ENCODE measurements at places on chromosomes 4 and X.

DNA sequence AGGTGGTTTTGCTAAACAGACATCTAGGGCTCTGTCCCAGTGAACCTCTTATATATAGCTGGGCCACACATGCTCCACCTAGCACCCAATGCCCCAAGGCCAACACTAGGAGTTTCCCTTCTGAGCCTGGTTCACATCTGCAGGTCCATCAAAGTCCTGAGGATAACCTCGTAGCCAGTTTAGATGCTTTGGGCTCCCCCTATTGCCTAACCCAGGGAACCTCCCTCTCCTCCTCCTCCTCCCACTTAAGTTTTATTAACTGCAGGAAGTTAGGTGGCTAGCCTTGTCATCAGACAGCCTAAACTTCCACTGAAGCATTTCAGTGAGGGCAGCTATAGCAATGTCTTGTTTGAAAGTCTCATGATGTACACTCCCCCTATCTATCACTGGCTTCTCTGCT, 88.0 kb downstream of the GUCY2F start:
- H3K4me1 ChIP-seq, result peaks cover 10% of the 10 kb centered on the region
- DNase-seq, result no peak
- no peak overlapping the region for H3K4me3 ChIP-seq
- no peaks in the 10 kb centered on the region for H3K27me3 ChIP-seq
- no peaks in the 10 kb centered on the region for H3K36me3 ChIP-seq
- H3K27ac ChIP-seq, result no peak overlapping the region

GRCh38 chr4:31391976-31392375, 671.8 kb downstream of the PCDH7 start:
- no peaks in the 10 kb centered on the region for H3K36me3 ChIP-seq
- no peak overlapping the region for H3K27ac ChIP-seq
- no peaks in the 10 kb centered on the region for H3K4me1 ChIP-seq
- no peak overlapping the region for H3K4me3 ChIP-seq

- H3K4me3 ChIP-seq, result no peak overlapping the region
- no peak overlapping the region for H3K27ac ChIP-seq
- no peak for DNase-seq
- H3K36me3 ChIP-seq, result no peaks in the 10 kb centered on the region
- peaks cover 11% of the 10 kb centered on the region for H3K4me1 ChIP-seq
These were observed 1.9 kb upstream of the SNX25 start for GRCh38 chr4:185207466-185207865.

DNA sequence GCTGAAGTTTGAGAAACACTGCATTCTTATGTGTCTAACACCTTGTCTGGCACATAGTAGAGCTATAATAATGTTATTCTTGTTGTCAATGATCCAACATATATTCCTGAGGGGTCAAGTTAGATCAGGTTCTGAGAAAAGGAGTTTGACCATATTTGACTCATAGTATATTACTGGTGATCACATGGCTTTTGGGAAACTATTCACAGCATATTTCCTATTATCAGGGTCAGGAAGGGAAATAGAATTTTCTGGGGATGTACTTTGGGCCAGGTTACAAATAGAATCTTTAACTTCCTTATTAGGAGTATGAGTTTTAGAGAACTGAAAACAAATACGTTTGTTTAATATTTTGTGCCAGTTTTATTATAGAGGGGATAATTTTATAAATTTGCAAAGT, 11.6 kb downstream of the IL15 start:
- no peak for DNase-seq
- H3K27me3 ChIP-seq, result no peaks in the 10 kb centered on the region
- peaks cover 25% of the 10 kb centered on the region for H3K4me1 ChIP-seq
- H3K36me3 ChIP-seq, result no peaks in the 10 kb centered on the region
- H3K4me3 ChIP-seq, result no peak overlapping the region
- H3K27ac ChIP-seq, result no peak overlapping the region

DNA sequence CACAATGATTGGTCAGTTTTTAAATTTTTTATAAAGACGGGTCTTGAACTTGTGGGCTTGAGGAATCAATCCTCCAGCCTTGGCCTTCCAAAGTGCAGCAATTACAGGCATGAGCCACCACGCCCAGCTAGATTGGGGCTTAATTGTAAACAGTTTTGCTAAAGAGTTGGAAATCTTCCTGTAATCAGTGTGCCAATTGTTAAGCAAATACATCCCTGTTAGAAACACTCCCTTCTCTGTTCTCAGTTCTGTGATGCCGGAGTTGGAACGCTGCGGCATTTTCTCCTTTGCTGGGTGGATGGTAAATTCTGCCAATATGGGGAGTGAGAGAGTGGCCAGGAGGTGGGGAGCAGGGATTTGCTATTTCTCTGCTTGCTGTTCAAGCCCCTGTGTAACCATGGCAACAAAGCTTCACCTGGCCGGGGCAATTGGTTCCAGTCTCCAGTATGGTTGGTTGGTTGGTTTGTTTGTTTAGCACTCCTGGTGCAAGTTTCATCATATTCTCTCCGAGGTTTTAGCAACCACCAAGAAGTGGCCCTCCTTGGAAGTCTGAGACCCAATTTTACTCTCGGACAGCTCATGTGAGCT, 3.0 kb upstream of the SPATA4 start:
- no peaks in the 10 kb centered on the region for H3K27me3 ChIP-seq
- no peak overlapping the region for H3K27ac ChIP-seq
- DNase-seq, result no peak
- H3K4me1 ChIP-seq, result peaks cover 14% of the 10 kb centered on the region
- no peak overlapping the region for H3K4me3 ChIP-seq
- no peaks in the 10 kb centered on the region for H3K36me3 ChIP-seq

DNA sequence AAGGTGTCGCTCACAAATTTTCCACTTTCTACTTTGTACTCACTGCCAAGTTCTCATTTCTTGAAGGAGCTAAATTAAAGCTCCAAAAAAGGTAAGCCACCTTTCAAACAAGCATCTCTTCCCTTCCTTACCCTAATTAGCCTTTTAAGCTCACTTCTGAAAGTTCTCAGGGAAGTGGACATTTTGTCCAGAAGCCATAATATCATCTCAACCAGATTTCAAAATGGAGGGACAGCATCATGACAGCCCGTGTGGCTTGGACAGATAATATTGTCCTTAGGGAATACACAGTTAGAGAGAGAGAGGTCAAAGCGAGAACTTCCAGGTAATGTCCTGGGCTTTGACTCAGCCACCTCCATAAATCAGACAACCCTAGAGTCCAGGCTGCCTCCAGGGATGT, 93.8 kb upstream of the ANXA3 start:
- H3K4me1 ChIP-seq, result peaks cover 4% of the 10 kb centered on the region
- no peak overlapping the region for H3K27ac ChIP-seq
- H3K4me3 ChIP-seq, result no peak overlapping the region
- no peaks in the 10 kb centered on the region for H3K36me3 ChIP-seq
- DNase-seq, result no peak

DNA sequence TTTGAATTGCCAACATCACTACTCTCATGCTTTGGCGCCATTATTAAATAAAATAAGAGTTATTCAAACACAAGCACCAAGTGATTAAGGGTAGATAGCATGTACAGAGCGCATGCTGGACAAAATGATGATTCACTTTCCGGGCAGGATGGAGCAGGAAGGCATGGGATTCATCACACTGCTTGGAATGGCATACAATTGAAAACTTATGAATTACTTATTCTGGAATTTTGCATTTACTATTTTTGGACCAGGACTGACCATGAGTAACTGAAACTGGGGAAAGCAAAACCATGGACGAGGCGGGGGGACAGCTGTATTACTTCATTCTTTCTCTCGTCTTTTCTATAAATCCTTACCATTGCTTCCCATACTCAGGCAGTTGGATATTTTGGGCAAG, 28.5 kb upstream of the FGF5 start:
- DNase-seq, result peak; percentile 72
- H3K27ac ChIP-seq, result peak overlapping the region; percentile 90
- H3K27me3 ChIP-seq, result no peaks in the 10 kb centered on the region
- H3K36me3 ChIP-seq, result no peaks in the 10 kb centered on the region
- peaks cover 68% of the 10 kb centered on the region for H3K4me1 ChIP-seq
- H3K4me3 ChIP-seq, result no peak overlapping the region

DNA sequence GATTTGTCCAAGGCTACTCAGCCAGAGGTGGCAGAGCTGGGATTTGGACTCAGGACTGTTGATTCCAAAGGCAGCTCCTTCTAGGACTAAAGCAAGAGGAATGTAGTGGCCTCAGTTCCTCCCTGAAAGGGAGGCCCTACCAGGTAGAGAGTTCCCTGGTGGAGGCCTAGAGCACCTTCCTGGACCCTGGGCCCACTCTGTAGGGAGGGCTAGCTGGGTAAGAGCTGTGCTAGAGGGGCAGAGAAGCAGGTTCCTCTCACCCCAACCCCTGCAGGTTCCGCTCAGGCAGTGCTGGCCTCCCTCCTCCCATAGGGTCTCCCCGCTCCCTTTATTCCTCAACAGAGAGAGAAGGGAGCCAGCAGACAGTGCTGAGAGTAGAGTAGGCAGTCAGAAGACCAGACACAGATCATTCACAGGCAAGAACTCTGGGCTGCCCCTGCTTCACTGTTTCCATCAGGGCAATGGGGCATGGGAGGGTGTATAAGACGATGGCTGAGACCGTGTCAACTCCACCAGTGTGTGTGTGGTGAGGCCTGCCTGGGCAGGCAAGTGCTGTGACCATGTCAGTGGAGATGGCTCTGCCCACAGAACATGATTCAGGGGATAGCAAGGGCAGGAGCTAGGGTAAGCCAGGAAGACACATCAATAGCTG, 12.4 kb upstream of the PJA1 start:
- H3K27ac ChIP-seq, result no peak overlapping the region
- no peak for DNase-seq

GRCh38 chrX:72526534-72527508, 45.8 kb downstream of the HDAC8 start:
- H3K4me1 ChIP-seq, result no peaks in the 10 kb centered on the region
- no peak overlapping the region for H3K27ac ChIP-seq
- H3K27me3 ChIP-seq, result no peaks in the 10 kb centered on the region
- H3K4me3 ChIP-seq, result no peak overlapping the region
- no peak for DNase-seq

GRCh38 chr4:142085513-142086292, 449.3 kb downstream of the IL15 start:
- H3K27ac ChIP-seq, result no peak overlapping the region
- no peak for DNase-seq
- H3K36me3 ChIP-seq, result peaks cover 30% of the 10 kb centered on the region
- H3K4me1 ChIP-seq, result peaks cover 5% of the 10 kb centered on the region
- no peaks in the 10 kb centered on the region for H3K27me3 ChIP-seq
- no peak overlapping the region for H3K4me3 ChIP-seq

DNA sequence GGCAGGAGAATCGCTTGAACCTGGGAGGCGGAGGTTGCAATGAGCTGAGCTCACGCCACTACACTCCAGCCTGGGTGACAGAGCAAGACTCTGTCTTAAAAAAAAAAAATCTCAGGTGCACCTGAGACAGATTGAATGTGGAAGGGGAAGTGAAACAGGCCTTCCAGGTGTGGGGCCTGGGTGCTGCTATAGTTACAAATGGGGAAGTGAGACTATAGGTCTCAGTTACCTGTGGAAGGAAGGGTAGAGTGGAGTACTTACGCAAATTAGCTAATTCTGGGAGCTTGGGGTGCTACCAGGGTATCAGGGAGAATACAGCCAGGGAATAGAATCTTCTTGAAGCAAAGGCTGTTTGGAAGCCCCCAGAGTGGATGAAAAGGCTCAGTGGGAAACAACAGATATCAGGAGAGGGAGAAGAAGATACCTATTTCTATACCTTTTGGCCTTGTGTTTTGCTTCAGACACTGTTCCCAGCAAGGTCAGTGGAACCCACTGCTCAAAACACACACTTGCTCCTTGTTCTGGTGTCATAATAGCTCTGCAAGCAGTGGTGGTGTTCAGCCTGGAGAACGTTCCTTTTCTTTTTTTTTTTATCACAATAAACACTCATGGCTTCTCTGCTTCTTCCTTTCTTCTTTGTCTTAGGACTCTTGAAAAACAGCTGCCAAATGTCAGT, 7.0 kb downstream of the CD38 start:
- H3K36me3 ChIP-seq, result no peaks in the 10 kb centered on the region
- H3K27ac ChIP-seq, result no peak overlapping the region
- no peak overlapping the region for H3K4me3 ChIP-seq
- DNase-seq, result no peak
- no peaks in the 10 kb centered on the region for H3K4me1 ChIP-seq

- no peak for DNase-seq
- H3K4me3 ChIP-seq, result no peak overlapping the region
- H3K4me1 ChIP-seq, result no peaks in the 10 kb centered on the region
These were observed 173.9 kb upstream of the KLF3 start for GRCh38 chr4:38489924-38490639.

- DNase-seq, result no peak
- H3K36me3 ChIP-seq, result no peaks in the 10 kb centered on the region
- no peaks in the 10 kb centered on the region for H3K4me1 ChIP-seq
- no peak overlapping the region for H3K4me3 ChIP-seq
These were observed 5.0 kb upstream of the RP2 start for GRCh38 chrX:46831765-46832327.

GRCh38 chr4:56748271-56748670, 67.2 kb upstream of the HOPX start:
- no peak overlapping the region for H3K4me3 ChIP-seq
- H3K36me3 ChIP-seq, result no peaks in the 10 kb centered on the region
- no peaks in the 10 kb centered on the region for H3K27me3 ChIP-seq
- H3K4me1 ChIP-seq, result peaks cover 4% of the 10 kb centered on the region

- no peak overlapping the region for H3K4me3 ChIP-seq
- H3K4me1 ChIP-seq, result no peaks in the 10 kb centered on the region
These were observed 676.7 kb upstream of the TENM3 start for GRCh38 chr4:181566490-181566889.

GRCh38 chrX:13938051-13938828, 91.5 kb downstream of the GEMIN8 start:
- H3K27ac ChIP-seq, result no peak overlapping the region
- peaks cover 4% of the 10 kb centered on the region for H3K27me3 ChIP-seq
- no peaks in the 10 kb centered on the region for H3K4me1 ChIP-seq
- peak overlapping the region; percentile 35 for H3K4me3 ChIP-seq
- no peak for DNase-seq

DNA sequence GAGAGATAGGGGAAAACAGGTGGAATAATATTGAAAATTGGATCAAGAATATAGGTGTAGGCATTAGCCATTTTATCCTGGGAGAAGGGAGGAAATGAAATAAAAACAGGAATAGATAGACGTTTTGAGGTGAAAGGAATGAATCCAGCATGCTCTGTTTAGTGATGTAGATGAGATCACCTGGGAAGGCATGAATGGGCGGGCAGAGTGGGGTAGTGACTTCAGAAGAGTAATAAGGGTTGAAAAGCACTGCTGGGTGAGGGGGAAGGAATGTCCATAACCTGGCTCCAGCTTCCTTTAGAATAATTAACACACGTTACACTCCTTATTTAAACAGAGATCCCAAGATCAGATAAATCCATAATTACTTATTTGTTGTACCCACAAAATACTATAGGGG, 191.1 kb upstream of the ANXA3 start:
- H3K27ac ChIP-seq, result no peak overlapping the region
- no peak for DNase-seq
- no peak overlapping the region for H3K4me3 ChIP-seq
- H3K36me3 ChIP-seq, result no peaks in the 10 kb centered on the region
- no peaks in the 10 kb centered on the region for H3K4me1 ChIP-seq

DNA sequence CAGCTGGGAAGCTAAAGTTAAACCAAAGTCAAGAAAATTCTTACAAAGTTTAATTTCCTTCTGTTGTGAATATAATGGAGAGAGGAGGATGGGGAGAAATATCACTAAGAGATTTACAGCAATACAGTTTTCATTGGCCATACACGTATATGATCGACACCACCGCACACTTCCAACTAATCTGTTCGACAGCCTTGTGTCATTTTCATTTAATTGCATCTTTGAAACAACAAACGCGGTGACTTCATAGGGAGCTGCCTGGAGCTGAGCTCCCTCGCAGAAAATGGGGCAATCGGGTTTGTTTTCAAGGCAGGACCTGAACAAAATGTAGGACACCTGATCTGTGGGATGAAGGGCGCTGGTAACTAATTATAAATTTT, 1.3 kb downstream of the PTPN13 start:
- no peak for DNase-seq
- peaks cover 45% of the 10 kb centered on the region for H3K4me1 ChIP-seq
- peak overlapping the region; percentile 53 for H3K4me3 ChIP-seq
- H3K27me3 ChIP-seq, result no peaks in the 10 kb centered on the region
